Testis (tissue), 5 donors: ENCODE measurements at places on chromosomes 11 and 22. TPM values are rescaled to one million over a fixed set of nuclear protein-coding genes. Genes with fewer than 3 reads are reported as not detected.

SLC22A6 gene
- polyA plus RNA-seq: not detected

FOLR3 gene
- polyA plus RNA-seq: 0.79 TPM

IL18BP gene
- 11.7 TPM for polyA plus RNA-seq

SRPRA gene
- 88.4 TPM for polyA plus RNA-seq

CSKMT gene
- 2.0 TPM for polyA plus RNA-seq

SCGB1A1 gene
- not detected for polyA plus RNA-seq

HBG2 gene
- polyA plus RNA-seq: not detected

TUB gene
- 8.9 TPM for polyA plus RNA-seq

MAPK8IP2 gene
- 12.7 TPM for polyA plus RNA-seq

SUSD2 gene
- 5.3 TPM for polyA plus RNA-seq

GAB4 gene
- 10.4 TPM for polyA plus RNA-seq

SLC37A2 gene
- polyA plus RNA-seq: 6.2 TPM

PRR33 gene
- polyA plus RNA-seq: not detected

GGT5 gene
- polyA plus RNA-seq: 27.1 TPM

ARHGAP42 gene
- polyA plus RNA-seq: 10.4 TPM
